NCI-H1105 (cell line): ENCODE measurements at places on chromosomes 12 and 14.

- no peak for DNase-seq
These were observed 547.9 kb downstream of the DIO2 start for GRCh38 chr14:79663453-79663852.

DNA sequence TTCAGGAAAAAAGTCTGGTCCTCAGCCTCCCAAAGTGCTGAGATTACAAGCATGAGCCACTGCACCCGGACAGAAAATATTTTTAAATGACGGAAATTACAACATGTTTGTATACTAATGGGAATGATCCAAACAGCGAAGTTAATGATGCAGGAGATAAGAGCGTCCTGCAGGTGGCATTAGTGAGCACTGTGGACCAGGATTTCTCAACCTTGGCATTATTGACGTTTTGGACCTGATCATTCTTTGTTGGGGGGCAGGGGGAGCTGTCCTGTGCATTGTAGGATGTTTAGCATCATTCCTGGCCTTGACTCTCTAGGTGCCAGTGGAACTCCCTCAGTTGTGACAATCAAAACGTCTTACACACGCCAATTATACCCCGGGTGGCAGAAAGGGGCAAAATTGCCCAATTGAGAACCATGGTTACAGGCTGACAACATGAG lies 34.1 kb downstream of the SCFD1 start:
- DNase-seq: peak; percentile 15

DNA sequence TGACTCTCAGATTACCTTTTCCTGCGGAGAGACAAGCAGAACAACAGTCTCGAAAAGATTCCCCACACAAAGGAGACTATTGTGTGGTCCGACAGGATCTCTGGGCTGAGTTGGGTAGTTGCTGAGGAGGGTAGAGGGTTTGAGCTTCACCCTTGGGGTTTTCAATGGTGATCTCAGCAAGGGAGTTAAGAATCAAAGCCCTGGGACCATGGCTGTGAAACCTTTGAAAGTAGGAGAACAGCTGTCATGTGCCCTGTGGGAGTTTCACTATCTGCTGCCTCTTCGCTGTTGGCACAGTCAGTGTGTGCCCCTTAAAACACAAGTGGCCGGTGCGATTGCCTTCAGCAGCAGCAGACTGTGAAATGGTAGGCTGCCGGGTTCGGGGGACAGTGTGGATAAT lies 14.2 kb upstream of the PLEK2 start:
- DNase-seq: no peak

DNA sequence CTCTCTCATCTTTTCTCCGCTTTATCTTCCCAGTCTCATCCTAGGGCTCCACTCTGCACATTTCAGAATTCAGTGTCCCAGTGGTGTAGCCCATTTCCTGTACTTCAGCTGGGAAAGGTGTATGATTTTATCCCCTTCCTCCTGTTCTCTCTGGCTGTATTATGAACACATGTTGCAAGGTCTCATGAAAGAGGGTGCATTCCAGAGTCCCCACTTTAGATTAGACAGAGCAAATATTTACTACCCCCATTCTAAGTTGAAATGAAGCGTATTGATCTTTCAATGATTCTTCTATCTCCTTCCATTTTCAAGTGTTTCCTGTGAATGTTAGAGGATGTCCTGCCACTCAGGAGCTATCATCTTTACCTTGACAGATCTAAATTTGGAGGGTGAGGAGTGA lies 123.2 kb downstream of the WIF1 start:
- DNase-seq: no peak

GRCh38 chr12:20196767-20197166 lies 171.6 kb upstream of the PDE3A start:
- DNase-seq: no peak

DNA sequence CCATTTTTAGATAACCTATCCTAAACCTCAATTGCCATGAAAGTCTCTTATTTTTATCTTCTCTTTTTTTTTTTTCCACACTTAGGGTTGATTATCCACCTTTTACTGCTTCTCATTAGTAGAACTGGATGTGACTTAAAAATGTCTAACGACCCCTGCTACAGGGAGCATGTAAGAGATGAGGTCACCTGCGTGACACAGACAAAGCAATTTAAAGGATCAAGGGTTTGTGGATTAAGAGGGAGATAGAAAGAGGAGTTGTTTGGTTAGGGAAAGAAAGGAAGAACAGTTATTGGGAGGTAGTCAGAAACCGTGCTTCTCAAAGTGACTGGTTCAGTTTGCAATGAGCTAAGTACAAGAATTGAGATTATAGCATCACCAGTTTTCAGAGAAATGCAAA lies 239.1 kb downstream of the ALX1 start:
- no peak for DNase-seq

DNA sequence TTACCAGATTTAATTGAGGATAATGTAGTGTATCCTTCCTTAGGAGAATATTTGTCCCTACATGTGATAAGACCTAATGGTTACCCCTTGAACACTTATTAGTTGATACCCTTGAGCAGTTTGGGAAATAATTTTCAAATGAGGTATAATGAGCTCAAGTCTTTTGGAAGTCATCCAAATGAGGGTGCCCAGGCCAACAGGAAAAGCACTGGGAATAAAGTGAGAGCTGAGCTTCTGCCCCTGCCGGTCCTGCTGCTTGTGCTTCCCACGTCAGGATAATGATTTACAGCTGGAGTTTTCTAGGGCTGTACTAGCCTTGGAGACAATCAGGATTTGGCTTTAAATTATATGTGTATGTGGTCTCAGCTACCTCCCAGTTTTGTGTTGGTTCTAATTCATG lies 178.8 kb upstream of the FRMD6 start:
- DNase-seq: peak; percentile 92

DNA sequence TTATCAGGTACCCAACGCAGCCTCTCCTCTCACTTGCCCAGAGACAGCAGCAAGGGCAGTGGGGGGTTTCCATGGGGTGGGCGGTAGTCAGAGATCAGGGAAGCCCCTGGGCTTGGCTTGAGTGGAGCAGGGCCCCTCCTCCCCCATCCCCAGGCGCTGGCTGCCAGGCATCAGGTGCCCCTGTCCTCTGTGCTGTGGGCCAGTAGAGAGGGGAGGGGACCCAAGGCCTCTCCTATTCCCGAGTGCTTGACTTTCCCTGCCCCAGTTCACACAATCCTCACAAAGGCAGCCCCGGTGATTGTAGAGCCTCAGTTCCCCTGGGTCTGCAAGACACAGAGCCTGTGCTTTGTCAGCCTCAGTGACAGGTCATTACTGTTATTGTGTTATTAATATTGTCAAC lies 57.7 kb downstream of the MVK start:
- DNase-seq: no peak

DNA sequence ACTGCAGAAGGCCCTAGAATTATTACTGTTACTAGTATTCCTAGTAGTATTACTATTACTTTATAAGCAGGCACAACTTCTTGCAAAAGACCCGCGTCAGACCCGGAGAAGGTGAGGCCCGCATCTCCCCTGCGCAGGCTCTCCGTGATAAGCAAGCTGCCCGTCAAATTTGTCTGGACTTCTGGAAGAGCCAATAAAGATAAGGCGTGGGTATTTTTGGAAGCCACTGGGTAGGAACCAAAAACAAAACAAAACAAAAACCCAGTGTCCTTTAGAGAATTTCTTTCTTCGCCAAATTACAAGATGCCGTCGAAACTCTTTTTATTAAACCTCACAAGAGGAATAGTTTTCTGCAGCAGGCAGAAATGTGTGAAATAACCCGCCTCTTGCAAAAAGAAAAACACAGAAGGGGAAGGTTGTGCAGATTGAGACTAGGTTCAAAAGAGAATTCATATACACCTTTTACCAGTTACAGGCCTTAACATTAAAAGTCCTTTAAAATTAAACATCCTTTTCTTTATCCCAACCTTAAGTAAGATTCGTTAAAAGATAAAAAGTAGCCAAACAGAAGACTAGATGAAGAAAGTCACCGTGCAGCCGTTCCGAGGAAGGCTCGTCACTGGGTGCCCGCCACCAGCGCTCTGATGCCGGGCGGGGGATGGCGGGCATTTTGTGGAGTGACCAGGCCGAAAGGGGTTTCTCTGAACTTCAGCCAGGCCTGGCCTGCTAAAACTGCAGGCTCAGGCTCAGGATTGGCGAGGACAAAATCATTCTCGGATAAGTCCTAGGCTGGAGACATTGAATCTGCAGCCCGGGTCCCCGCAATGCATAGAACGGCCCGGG lies 1.6 kb downstream of the TBX5 start:
- peak; percentile 16 for DNase-seq

DNA sequence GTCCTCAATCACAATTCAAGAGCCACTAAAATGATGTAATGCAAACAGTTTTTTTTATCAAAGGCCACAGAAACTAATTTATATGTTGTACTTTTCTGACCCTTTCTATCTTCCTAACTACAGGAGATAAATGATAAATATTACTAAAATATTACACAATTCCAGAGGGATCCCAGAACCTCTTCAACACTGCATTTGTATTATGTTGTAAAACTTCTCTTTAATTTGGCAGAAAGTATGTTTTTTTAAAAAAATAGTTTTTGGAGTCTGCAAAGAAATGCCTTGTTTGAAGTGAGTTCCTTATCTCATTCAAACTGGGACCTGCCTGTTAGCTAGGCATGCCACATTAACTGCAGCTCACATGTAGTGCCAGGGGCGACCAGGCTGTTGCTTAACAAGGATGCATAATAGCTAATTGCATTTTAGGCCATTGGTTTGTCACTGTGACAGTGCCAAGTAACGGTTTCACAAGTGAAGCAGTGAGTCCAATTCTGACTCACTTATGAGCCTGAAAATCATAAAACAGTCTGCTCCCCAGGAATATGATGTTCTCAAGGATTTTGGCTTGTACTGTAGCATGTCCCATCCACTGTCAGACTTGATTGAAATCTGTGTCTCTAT lies 266.9 kb downstream of the KTN1 start:
- no peak for DNase-seq

DNA sequence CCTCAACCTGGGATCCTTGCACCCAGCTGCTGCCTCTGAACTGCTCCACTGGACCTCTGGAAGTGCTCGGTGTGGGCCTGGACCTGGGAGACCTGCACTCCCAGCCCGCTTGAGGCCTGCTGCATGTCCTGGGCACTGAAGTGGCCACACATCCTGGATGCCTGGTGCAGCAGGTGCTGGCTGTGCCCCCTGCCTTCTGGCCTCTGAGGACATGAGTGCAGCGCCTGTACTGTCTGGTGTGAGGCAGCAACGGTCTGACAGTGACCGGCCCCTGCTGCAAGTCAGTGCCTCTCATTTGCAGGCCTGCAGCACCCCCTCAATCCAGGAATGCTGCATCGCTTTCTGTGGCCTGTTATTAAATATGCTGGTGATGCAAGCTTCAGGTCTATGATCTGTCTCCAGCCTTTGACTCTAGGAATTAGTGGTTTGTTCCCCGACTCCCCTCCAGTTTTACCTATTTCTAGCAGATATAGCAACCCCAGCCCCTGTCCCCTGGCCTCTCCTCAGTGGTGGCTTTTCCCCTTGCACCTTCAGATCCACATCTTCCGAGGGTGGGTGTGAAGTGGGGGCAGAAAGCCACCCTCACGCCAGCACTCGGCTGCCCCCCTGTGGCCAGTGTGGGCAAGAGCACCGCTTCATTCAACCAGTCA lies 3.6 kb downstream of the SMIM41 start:
- peak; percentile 13 for DNase-seq

DNA sequence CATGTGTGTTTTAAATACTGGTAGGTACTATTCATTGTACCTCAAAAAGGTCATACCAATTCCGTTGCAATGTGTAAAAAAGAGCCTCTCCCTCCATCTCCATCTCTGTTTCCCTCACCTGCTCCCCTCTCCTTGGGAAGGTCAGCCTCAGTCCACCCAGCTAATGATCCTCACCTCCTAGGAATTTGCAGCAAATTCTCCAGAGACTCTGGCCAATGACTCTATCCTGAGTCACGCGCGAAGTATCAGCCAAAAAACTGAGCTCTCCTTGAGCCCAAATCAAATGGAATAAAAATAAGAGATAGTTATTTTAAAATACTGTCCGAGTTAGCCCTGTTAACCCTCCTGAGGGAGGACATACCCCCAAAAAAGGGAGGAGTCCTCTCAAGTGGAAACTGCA lies 148.4 kb downstream of the DPF3 start:
- DNase-seq: no peak

DNA sequence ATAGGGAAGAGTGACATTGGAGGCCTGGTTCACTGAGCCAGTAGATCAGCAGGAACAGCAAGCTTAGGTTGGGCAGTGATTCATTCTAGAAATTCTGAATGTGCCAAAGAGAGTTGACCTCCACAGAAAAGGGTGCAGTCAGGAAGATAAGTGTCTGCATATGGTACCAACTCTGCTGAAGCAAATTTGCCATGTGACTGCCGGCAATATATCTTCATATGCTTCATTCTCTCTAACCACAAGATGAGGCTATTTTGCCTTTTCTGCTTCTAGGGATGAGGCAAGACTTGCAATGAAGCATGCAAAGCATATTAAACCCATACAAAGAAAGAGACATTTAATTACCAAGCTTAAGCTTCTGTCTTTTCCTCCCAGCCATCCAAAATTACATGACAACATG lies 13.6 kb downstream of the CCDC198 start:
- no peak for DNase-seq

- DNase-seq: no peak
These were observed 74.8 kb upstream of the PYGL start for GRCh38 chr14:51019089-51019488.

- DNase-seq: no peak
These were observed 603.2 kb downstream of the C12orf50 start for GRCh38 chr12:87425942-87426554.

DNA sequence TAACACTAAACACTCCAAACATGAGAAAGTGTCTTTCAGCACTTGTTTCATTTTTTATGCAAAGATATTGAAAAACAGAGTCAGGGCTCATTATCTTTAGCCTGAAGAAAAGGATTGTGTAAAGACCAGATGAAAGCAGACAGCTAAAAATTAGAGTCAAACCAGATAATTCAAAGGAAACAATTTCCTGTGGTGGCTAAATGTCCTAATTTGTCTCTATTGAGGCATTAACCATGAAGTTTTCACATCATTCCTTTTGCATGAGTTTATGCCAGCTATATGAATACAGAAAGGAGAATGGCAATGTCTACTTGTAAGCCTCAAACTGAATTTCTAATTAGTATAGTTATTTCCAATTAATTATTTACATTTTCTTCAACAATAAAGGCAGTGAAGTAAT lies 338.5 kb downstream of the FSCB start:
- no peak for DNase-seq

DNA sequence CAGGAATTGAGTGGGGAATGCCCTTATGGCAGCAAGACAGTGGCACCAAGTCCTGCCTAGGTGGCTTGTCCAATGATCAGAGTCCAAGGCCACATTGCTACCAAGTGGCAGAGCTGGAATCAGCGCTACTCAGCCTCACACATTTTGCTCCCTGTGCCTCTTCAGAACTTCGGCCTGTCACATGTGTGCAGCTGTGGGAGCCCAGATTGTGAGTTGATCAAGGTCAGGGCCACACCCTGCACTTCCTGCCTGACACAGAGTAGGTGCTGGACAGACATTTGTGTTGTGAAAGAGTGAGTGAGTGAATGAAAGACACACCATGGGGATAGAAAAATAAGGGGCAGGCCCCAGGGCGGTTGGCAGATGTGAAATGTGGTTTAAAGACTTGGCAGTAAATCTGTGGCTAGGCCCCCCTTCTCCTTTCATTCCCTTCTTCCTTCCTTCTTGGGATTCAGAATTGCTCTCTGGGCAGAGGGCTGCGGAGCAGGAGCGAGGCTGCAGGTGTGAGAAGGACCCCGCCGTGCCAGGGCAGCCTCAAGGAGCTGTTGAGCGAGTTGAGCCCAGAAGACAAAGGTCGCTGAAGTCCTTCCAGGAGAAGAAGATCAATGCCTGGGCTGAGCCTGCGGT lies 83.5 kb downstream of the SLC25A47 start:
- no peak for DNase-seq
